ENCODE measurements at places on chromosomes 5 and 9. TPM values are rescaled to one million over a fixed set of nuclear protein-coding genes. Genes with fewer than 3 reads are reported as not detected.
A peak's percentile ranks its signal among the peaks of the same experiment; 100 is the strongest.

Gene OR1Q1
- total RNA-seq = not detected

Gene GPR150
- total RNA-seq = 0.60 TPM

Gene IRX1
- not detected for total RNA-seq

Gene ACSL6
- 0.20 TPM for total RNA-seq

Gene FABP6
- total RNA-seq = not detected

Gene SNX24
- 8.5 TPM for total RNA-seq

Gene PIP5K1B
- total RNA-seq = 17.1 TPM

Gene SLC36A2
- total RNA-seq = not detected

Gene BARHL1
- total RNA-seq = not detected

Gene AGXT2
- not detected for total RNA-seq

Gene ANKRD20A1
- total RNA-seq = 0.54 TPM

Gene ORM1
- not detected for total RNA-seq

Gene OBP2B
- total RNA-seq = not detected

Gene RHOBTB3
- 5.0 TPM for total RNA-seq

- peak; percentile 34 for DNase-seq
Measured at GRCh38 chr5:177430972-177431316, 4.5 kb downstream of the GRK6 start.

DNA sequence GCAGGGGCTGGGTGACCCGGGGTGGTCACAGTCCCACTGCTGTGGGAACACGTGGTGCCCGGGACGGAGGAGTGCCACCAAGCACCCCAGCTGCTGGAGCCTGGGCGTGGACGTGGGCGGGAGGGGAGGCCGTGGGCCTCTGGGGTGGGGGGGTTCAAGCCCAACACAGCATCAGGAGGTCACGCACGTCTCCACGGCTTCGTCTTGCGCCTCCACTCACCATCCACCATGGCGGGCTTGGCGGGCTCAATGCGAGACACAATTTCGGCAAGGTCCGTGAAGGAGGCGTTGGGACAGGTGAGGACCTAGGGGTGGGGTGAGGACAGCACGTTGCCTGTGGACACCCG lies 2.2 kb upstream of the NSMF start:
- no peak for DNase-seq

GRCh38 chr5:109779036-109779735 lies 89.5 kb downstream of the MAN2A1 start:
- no peak for DNase-seq

GRCh38 chr5:157545610-157546310 lies 29.8 kb downstream of the ADAM19 start:
- DNase-seq = no peak

- DNase-seq = no peak
Measured at GRCh38 chr5:54087436-54087835, 222.9 kb downstream of the ARL15 start.

GRCh38 chr5:3517348-3517747 lies 78.3 kb upstream of the IRX1 start:
- DNase-seq = no peak

DNA sequence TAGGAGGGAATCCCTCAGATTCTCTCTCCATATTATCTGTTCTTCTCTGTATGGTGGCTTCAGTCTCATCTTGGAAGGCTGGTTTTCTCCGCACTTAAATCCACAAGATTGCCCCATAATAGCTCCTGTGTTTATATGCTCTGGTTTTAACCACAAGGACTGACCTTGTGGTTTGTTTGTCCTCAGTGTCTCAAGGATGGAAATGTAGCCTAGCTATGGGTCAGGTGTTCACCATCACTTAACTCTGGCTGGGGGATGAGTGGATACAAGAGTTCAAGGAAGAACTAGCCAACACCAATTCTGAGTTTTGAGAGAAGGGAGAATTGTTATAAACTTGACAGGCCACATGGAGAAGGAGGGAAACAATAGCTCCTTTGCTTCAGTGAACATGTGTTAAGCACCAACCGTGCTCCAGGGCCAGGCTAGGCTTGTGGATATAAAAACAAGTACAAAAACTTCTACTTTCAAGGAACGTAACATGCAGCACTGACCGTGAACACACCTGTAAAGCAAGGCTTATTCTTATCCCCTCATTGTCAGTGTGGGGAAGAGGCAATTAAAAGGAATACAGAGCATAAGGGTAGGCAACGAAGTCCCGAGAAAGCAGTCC lies 75.6 kb upstream of the VLDLR start:
- no peak for DNase-seq

- no peak for DNase-seq
Measured at GRCh38 chr5:147508711-147509040, 1.2 kb downstream of the DPYSL3 start.

DNA sequence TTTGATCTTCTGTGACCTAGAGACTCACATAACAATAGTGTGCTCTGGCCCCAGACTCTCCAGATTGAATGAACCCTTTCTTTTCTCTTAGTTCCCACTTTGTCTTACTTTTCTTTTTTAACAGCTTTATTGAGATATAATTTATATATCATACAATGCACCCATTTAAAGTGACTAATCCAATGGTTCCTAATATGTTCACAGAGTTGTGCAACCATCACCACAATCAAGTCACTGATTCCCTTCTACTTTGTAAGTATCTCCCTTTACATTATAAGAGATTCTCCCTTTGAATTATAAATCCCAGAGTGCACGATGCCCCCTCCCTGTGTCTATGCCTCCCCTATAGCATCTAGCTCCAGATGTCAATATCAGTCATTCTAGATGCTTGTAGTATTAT lies 172.4 kb downstream of the HINT1 start:
- no peak for DNase-seq

- no peak for DNase-seq
Measured at GRCh38 chr5:79955356-79955895, 35.6 kb downstream of the MTX3 start.

DNA sequence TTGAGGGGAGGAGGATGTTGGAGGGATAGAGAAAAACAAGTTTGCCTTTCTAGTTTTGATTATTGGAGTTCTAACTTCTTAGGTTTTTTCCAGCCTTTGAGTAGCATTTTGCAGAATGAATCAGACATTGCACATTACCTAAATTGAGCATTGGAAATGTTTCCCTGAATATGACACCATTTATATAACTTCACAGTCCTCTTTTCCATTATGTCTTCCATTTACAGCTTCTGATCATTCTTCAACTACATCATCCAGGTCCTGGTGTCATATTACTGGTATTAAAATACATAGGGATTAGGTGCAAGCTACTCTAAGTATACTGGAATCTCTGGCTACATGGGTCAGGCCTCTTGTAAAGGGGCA lies 286.1 kb downstream of the ARHGAP26 start:
- DNase-seq = no peak

DNA sequence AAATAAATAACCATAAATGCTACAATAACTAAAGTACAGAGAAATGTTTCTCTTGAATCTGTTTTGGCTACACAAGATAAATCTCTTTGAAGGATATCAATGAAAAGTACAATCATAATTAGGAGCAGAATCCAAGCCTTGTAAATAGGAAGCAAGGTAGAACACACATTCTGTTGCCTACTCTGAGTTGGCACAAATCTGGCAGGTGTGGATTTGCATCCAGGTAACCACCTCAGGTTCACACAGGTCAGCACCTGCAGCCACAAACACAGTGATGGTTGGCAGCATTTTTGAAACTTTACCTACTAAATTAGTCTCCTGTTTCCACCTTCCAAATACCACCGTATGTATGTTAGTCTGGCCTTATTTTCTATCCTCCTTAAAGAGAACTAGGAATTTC lies 105.3 kb upstream of the PIK3R1 start:
- DNase-seq = no peak

- DNase-seq = no peak
Measured at GRCh38 chr5:96070622-96071225, 109.1 kb upstream of the ELL2 start.

DNA sequence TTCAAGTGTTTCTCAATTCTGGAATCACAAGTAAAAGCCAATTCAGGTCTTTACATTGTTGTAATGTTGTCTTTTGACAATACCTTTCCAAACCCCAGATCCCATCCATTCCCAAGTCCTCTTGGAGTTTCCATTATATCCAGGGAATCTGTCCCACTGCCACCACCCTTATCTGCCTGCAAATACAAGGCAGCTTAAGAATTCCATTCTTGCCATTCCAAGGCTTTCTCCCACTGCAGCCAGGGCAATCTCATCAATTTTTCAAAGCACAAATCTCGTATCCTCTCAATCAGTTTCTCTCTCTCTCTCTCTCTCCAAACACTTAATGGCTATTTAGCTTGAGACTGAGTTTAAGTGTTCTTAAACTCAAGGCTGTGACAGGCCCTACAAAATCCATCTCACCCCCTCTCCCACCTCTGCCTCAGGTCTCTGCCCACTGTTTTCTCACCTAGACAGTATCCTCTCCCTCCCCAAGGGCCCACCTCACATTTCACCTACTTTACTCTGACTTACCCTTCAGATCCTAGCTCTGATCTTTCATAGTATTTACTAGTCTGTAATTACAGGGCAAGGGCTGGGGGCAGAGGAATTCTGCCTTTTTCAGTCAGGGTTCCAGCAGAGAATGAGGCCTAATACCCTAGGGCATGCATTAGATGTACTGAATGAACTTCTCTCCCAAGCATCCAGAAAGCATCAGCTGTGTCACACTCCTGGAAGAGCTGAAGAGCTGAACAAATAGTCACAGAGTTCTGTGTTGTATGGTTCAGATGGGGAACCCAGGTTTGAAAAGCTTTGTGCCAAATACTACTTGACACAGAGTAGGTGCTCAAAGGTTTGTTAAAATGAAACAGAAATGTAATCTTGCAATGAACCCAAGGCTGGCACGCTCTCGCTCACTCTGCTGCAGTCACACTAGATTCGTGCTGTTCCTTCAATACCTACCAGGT lies 46.0 kb downstream of the RAPGEF1 start:
- no peak for DNase-seq

DNA sequence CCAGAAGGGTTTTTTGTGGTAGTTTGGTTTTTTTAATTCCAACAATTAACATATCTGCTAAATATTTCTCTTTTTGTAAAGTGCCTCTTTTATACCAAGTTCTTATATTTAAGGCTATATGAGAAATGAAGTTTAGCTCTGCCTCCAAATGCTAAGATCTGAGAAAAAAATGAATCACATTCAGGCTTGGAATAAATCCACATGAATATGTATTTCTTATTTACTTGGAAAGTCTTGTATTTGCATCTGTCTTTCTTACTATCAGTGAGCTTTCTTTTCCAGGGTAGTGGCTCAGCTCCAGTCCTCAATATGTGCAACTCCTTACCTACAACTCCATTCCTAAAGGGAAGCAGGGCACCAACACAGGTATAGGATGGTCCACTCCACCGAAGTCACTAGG lies 127.9 kb downstream of the GLIS3 start:
- no peak for DNase-seq

GRCh38 chr5:85357309-85357708 lies 972.6 kb upstream of the EDIL3 start:
- no peak for DNase-seq

DNA sequence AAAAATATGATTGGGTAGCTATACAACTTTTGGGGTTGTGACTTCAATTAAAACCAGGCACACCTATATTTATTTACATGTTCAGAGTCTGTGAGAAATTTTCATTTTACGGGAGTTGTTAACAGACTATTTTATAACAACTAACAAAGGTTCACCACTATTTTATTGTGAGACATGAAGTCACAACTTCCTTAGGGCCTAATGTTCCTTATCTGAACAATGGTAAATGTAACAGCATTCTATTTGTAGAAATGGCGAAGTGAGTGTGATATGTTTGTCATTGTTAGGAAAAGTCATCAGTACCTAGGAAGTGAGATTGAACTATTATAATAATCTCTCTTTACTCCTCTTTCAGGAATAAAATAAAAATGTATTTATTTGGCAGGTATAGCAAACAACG lies 67.4 kb downstream of the CSNK1G3 start:
- DNase-seq = no peak

GRCh38 chr9:82132024-82132423 lies 143.5 kb downstream of the SPATA31D1 start:
- no peak for DNase-seq

GRCh38 chr5:35788724-35789123 lies 68.0 kb upstream of the IL7R start:
- DNase-seq = no peak

DNA sequence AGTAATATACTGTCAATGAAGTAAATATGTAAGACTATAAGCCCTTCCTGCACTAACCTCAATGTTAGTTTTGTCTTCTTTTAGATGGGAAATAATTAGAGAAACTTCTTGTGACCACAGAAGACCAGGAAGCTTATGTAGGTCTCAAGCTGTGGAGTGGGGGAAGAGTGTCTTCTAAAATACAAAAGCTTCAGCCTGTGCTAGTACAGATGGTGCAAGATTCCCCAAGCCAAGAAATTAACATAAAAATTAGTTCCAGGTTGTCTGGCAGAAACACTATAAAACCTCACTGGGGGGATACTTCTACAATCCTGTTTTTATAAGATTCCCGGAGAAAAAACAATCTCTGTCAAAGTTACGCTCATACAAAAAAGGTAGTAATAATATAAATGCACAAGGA lies 103.6 kb downstream of the FNBP1 start:
- no peak for DNase-seq

DNA sequence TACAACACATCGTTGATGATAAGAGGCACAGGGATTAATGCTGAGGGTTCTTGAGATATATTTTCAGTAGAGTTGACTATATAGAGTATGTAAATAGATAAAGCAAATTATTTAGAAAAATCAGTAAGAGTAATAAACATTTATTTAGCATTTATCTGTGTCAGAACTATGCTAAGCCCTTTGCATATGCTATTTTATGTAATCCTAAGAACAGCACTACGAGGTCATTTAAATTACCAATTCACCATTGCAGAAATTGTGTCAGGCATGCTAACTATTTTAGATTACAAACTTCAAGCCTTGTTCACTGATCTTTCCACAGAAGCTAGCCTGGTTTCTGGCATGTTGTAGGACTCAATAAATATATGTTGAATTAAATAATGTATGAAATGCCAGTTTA lies 20.4 kb upstream of the REEP2 start:
- no peak for DNase-seq

GRCh38 chr9:84759300-84759750 lies 89.8 kb downstream of the NTRK2 start:
- DNase-seq = no peak

DNA sequence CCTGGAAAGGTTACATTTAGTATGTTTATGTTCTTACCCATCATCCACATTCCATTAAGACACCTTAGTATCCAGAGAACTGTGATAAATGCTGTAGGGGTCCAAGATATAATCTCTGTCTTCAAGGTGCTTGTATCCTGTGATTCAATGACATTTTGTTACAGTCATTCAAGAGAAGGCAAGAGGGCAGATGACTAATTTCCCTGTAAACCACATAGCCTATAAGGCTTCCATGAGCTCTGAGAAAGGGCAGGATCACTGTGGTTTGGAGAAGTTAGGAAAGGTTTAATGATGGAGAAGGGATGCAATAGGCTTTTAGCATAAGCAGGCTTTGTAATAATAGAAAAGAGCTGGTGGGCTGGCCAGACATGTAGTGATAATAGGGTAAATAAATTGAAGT lies 40.0 kb downstream of the PAPPA start:
- DNase-seq = no peak

- no peak for DNase-seq
Measured at GRCh38 chr5:119336845-119337580, 18.8 kb upstream of the TNFAIP8 start.

- no peak for DNase-seq
Measured at GRCh38 chr5:78568676-78569075, 79.9 kb downstream of the LHFPL2 start.

Measured in activated B cell treated with CpG ODN at 0.5 μM for 24 hours (primary cell).